Activated T-helper 9 cell treated with anti-CD3 and anti-CD28 coated beads, Interleukin-2, amount 50 U/mL, for 16 hours (primary cell): ENCODE measurements at places on chromosomes 16 and 17.

GRCh38 chr17:7147772-7148171 is 31.4 kb downstream of the ASGR1 start:
- DNase-seq = no peak

DNA sequence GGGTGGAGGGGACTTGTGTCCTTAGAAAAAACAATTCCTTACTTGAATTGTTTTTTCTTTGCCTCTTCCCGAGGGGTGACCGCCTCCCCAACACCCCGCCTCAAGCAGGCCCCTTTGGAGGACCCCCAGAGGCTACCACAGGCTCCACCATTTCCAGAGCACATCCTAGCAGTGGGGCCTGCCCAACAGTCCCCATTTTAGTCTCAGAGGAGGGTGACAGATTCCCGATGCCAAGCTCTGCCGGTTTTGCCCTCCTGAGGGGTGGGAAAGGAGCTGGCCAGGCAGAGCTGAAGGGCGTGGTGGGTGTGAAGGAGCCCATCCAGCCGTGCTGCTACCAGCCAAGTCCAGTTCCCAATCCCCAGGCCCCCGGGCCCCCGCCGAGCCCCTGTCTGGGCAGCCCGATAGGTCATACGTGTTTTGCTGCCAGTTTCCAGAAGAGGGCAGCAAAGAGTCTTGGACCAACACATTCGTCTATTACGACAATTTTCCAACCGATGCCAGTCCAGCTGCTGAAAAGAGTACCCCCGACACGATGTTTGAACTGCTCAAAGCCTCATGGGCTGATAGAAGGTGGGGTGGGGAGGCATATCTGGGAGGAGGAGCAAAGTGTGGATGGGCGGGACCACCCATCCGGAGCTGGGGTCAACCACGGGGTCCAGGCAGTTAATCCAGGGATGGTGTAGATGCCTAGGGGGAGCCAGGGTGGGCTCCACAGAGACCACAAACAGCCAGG is 18.8 kb upstream of the GAA start:
- peak; percentile 29 for DNase-seq

DNA sequence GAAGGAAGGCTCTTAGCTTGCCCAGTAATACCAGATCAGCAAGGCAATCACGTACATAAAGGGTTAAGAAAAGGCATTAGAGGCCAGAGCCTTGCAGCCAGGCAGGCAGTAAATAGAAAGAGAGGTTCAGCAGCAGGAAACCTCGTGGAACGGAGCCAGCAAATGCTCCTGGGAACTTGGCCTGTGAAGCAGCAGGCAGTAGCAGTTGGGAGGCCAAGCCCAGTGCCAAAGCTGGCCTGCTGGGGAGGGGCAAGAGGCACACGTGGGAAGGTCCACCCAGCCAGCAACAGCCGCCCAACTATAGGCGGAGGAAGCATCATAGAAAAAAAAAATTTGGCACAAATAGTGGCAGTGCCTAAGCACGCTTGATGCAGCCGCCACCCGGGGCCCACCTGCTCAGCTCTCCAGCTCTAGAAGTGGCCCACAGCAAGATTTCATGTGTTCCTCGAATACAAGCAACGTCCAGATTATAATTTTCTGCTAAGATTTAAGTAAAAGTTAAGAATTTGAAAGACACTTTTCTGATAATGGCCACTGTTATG is 2339.5 kb downstream of the TP53TG3F start:
- DNase-seq = no peak

- no peak for DNase-seq
Measured at GRCh38 chr16:72425571-72426341, 253.8 kb upstream of the PMFBP1 start.

- DNase-seq = no peak
Measured at GRCh38 chr16:46618516-46618915, 2.7 kb downstream of the SHCBP1 start.

DNA sequence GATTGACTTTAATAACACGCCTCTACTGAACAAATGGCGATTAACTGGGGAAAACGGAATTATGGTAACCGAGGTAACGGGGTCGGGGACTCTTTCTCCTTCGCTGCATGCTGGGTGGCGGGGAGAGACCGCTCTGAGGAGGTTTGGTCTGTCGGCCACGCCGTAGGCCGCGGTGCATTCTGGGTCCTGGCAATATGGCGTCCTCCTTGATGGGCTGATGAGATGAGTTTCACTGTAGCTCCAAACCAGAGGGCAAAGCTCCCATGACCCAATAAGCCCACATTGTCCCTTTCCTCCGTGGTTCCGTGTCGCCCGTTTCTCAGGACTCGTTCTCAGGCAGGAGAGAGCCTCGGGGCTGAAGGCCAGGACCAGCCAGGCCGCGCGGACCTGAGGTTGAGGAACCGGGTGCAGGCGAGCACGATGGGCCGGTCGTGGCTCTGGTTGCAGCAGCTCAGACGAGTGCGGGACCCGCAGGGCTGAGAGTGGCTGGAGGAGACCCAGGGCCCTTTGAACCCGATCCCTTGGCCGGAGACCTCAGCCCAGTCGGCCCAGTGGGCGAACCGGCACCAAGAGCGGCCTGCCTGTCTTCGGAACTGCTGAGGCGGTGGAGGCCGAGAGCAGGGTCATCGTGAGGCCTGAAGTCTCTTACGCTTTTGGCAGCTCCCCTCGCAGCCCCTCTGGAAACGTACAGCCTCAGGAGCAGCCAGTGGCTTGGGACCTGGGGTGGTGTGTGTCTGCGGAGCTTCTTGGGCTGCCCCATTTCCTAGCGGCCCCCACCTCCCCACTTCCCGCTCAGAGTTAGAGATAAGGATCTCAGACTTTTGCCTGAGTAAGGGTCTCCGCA is at the start of gene RPTOR:
Gene RPTOR (plus strand): TSS at position 184 of the 844 bp plus-strand sequence. CDS start 792 bp downstream, outside the sequence.
- DNase-seq = peak; percentile 82

- no peak for DNase-seq
Measured at GRCh38 chr17:80777274-80777673, 214.4 kb upstream of the CHMP6 start.

DNA sequence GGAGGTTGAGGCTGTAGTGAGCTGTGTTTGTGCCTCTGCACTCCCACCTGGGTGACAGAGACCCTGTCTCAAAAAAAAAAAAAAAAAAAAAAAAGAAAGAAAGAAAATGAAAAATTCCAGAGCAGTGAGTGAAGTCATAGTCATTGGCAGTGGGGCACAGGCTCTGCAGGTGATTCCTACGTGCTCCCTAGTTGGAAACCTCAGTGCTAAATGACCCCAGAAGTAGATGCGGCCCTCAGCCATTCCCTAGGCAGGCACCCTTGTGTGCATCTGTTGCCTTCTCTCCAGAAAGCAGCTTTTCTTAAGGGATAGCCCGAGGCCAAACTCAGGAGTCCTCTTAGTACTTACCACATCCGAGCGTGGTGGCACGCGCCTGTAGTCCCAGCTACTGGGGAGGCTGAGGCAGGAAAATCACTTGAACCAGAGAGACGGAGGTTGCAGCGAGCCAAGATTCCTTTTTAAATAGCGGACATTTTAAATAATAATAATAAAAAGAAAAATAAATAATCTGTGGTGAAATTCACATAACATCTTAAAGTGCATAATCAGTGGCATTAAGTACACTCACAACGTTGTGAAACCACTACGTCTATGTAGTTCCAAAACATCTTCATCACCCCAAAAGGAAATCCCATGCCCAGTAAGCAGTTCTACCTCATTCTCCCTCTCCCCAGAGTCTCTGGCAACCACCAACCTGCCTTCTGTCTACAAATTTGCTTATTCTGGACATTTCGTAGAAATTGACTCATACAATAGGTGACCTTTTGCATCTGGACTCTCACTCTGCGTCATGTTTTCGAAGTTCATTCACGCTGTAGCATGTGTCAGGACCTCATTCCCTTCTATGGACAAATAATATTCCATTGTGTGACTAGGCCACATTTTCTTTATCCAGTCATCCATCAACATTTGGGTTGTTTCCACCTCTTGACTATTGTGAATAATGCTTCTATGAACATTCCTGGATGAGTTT is 12.5 kb upstream of the SPHK1 start:
- no peak for DNase-seq

DNA sequence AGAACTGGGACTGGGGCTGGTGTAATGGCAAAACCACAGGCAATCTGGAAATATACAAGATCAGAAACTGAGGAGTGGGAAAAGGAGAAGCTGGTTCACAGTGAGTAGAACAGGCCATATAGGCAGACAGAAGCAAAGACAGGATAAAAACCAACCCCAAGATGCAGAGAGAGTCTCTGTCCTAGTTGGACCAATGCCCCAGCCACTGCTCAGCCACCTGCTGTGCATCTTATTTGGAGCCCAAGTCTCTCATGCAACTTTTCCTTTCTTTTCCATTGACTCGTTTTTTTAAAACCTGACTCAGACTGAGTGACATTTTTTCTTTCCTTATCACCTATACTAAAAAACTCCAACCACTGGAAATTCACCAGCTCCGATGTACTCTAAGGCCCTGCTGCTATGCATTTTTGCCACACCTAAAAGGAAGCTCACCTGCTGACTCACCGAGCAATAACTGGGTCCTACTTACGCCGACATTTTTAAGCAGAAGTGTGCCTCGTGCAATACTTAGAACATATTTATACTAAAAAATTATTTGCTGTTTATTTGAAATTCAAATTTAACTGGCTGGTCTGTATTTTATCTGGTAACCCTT is 100.8 kb upstream of the XYLT1 start:
- no peak for DNase-seq

DNA sequence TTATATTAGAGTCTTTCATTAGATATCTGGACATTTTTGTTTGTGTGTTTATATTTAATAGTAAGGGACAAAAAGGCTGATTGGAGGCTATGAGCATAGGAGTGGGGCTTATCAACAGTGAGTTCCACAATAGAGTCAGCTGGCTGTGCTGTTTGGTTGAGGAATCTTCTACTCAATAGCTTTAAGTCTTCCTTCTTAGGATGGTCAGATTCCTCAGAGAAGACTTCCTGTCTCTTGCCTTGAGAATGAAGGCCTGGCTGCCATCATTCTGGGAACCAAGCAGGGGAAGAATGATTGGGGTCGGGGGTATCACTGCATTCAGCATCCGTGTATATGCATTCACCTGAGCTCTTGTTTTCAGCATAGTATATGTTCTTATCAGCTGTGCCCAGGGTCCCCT is 31.9 kb upstream of the ABCC11 start:
- DNase-seq = no peak

GRCh38 chr17:34633351-34633750 is 54.0 kb downstream of the TMEM132E start:
- no peak for DNase-seq

- DNase-seq = no peak
Measured at GRCh38 chr17:51607512-51607911, 347.2 kb downstream of the UTP18 start.

- DNase-seq = no peak
Measured at GRCh38 chr16:2469399-2470233, 1.5 kb upstream of the NTN3 start.

GRCh38 chr17:67449845-67450755 is 73.0 kb downstream of the PITPNC1 start:
- DNase-seq = no peak

GRCh38 chr16:84995663-84996062 is 15.7 kb downstream of the ZDHHC7 start:
- no peak for DNase-seq

- no peak for DNase-seq
Measured at GRCh38 chr16:82280867-82281266, 110.8 kb upstream of the MPHOSPH6 start.

GRCh38 chr16:67699265-67699664 is 19.9 kb downstream of the GFOD2 start:
- DNase-seq = no peak

DNA sequence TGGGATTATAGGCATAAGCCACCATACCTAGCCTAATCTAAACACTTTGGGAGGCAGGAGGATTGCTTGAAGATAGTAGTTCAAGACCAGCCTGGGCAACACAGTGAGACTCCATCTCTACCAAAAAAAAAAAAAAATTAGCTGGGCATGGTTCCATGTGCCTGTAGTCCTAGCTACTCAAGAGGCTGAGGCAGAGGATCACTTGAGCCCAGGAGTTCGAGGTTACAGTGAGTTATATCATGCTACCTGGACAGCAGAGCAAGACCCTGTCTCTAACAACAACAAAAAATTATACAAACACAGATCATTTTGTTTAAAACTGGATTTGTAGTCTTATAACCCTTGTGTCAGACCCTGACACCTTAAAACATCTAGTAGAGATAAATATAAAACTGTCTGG is 7.7 kb upstream of the C16orf54 start:
- no peak for DNase-seq

- DNase-seq = no peak
Measured at GRCh38 chr17:83149761-83150251, 70.4 kb downstream of the METRNL start.

GRCh38 chr16:49023050-49023449 is 258.6 kb downstream of the CBLN1 start:
- DNase-seq = no peak

DNA sequence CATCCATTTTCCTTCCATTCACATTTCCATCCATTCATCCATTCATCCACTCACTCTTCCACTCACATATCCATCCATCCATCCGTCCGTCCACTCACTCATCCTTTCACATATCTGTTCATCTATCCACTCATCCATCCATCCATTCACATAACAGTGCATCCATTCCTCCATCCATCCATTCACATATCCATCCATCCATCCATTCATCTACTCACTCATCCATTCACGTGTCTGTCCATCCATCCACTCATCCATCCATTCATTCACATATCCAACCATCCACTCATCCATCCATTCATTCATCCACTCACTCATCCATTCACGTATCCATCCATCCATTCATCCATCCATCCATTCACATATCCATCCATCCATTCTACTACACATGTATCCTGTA is 42.6 kb downstream of the SCNN1G start:
- no peak for DNase-seq

- DNase-seq = no peak
Measured at GRCh38 chr16:84588991-84589390, 28.9 kb downstream of the COTL1 start.

GRCh38 chr16:71425746-71426068 is 16.1 kb downstream of the TLE7 start:
- no peak for DNase-seq

DNA sequence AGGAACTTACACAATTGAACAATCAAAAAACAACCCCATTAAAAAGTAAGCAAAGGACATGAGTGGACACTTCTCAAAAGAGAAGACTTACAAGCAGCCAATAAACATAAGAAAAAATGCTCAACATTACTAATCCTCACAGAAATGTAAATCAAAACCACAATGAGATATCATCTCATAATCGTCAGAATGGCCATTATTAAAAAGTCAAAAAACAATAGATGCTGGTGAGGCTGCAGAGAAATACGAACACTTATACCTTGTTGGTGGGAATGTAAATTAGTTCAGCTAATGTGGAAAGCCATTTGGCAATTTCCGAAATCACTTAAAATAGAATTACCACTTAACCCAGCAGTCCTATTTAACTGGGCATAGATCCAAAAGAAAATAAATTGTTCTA is 301.9 kb upstream of the KCNJ16 start:
- DNase-seq = no peak

- DNase-seq = no peak
Measured at GRCh38 chr17:48392857-48393256, 37.2 kb downstream of the SKAP1 start.
